ENCODE measurements at places on chromosomes 6 and 20.

DNA sequence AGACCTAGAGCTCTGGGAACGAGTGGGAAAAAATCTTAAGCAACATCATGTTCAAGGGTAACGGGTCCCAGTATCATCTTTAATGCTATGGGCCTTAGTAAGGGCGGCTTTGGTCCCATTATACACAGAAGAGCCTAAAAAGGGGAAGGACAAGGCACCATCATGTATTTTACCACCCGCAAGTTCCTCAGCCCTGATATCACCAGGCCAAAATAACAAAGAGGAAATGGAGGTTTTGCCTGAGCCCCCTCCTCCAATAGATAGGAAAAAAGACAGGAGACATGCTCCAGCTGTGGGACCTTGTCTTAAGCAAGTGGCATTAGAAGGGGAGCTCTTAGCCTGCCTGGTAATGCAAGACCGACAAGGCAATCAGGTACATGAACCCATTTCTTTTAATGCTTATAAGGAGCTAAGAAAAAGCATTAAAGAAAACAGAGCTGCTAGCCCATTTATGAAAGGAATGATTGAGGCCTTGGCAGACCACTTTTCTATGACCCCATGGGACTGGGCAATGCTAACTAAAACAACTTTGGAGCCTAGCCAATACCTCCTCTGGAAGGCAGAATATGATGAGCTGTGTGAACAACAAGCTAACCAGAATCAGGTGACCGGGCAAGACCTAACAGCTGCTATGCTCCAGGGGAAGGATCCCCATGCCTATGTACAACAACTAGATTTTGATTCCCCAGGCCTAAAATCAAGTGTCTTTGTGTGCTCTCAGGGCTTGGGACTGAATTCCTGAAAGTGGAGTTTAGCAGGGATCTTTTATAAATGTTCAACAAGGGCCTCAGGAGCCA is 23.2 kb downstream of the HLA-DPA1 start:
- no peak for DNase-seq

DNA sequence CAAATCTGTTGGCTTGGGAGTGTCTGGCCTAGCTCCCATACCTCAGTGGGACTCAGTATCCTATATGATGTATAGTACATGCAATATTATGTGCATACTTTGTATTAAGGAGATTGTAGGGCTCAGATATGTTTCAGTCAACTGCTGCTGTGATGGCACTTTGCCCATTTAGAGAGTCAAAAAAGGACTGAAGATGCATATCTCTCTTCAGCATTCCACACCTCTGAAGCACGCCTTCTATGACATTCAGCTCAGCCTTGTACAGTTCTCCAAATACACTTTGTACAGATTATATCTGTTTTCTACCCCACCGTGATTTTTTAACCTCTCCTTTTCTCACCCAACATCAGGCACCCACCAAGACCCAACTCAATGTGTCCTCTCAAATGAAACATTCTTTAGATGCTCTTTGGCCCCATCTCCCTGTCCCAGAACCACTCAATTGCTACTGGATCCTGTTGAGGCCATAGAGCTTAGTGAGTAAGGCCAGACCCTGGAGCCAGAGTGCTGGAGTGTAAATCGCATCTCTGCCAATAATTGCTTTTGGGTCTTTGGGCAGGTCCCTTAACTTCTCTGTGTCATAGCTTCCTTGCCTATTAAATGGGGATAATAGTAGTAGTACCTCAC is 15.6 kb downstream of the ENPP1 start:
- no peak for DNase-seq

GRCh38 chr6:85436411-85436810 is 13.5 kb upstream of the NT5E start:
- DNase-seq, result no peak

GRCh38 chr6:165566088-165566828 is 96.8 kb downstream of the PDE10A start:
- DNase-seq, result no peak

DNA sequence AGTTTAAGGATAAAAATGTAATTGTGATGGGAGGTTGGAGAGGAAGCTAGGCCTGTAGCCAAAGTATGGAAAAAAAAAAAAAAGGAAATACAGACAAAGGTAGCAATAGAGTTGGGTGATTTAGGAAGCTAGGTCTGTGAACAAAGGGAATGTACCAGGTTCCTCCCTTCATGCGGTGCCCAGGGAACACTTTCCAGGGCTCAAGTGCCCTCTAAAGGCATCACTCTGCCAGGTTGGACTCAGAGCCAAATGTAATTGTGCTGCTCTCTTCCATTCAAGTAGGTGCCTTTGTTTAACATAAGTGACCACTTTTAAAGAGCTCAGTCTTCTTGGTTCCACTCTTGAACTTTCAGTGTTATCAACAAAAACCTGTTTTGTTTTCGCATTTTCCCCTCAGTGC is 159.7 kb upstream of the AHI1 start:
- no peak for DNase-seq

DNA sequence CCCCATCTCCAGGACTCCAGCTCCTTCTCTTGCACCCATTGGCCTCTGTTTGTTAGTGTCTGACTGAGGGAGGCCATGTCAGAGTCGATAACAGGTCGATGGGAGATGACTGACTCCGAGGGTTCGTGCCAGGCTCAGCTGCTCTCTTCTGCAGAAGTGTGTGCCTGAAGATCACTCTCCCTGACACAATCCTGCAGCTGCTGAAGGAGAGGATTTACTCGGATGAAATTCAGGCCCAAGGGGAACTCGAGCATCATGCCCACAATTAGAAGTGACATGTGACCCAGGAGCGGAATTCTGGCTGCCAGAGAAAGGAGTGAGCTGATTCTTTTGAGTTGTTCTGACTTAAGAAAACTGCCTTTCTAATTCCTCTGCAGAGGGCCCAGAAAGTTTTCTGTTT is 318.2 kb downstream of the MAFB start:
- DNase-seq, result no peak

GRCh38 chr20:10330071-10330470 is 104.0 kb downstream of the MKKS start:
- no peak for DNase-seq

- DNase-seq, result no peak
Observed at GRCh38 chr6:166318649-166319600, 10.7 kb upstream of the PRR18 start.

GRCh38 chr6:137017081-137017480 is 27.7 kb downstream of the IL20RA start:
- DNase-seq, result no peak

GRCh38 chr6:37517411-37517812 is 17.7 kb upstream of the CCDC167 start:
- no peak for DNase-seq

GRCh38 chr20:416950-417800 is 9.1 kb downstream of the RBCK1 start:
- no peak for DNase-seq

DNA sequence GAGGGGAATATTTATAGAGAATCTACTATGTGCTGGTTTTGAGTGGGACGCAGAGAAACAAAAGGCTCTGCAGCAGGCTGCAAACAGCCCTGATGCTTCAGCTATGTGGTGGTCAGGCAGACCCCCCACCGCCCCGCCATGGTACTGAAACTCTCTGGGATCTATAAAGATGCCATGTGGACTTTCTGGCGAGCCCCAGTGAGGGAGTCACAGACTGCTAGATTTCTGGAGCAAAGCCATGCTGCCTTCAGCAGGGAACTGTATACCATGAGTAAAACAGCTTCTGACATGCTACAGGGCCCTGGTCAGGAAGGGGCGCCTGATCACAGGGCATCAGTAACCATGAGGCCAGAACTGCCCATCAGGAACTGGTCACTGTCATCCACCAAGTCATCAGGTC is 19.2 kb upstream of the BPIFB1 start:
- no peak for DNase-seq

DNA sequence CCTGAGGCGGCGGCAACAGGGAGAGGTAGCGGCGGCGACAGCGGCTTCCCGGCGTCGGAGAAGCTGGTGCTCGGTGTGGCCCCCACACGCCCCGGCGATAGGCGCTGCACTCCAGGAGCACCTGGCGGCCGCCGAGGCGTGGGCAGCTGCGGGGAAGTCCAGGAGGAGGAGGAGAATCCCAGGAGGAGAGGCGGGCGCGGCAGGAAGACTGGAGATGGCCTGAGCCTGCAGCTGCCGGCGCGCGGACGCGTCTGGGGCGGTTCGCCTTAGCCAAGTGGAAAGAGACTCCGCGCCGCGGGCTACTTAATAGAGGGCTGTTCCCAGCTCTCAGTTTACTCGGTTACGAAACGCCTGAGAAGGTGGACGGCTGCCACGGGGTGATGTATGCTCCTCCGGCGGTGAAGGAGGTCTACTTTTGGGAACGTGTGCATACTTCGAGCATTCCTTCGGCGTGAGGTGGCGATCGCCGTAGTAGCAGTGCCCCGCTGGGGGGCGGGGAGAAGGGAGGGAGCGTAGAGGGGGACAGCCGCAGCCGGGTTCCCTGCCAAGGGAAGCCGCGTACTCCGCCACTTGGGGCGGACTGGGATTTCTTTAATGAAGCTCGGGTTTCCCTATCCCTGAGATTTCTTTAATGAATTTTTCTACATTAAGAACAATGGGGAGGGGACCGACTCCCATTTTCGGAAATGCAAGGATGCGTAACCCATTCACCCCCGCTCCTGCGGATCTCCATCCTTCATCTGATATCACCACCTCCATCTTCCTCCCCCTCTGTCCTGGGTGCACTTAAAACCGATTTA is at the start of gene COL12A1:
TSS of gene COL12A1 (minus strand) at position 278 of the 800 bp plus-strand sequence. CDS start 3,261 bp downstream, outside the sequence.
- DNase-seq, result no peak

GRCh38 chr6:154822947-154823558 is 89.8 kb downstream of the SCAF8 start:
- no peak for DNase-seq

GRCh38 chr20:30594112-30594511 is 663.4 kb upstream of the DEFB115 start:
- DNase-seq, result no peak

GRCh38 chr6:36444470-36444869 is 1.7 kb downstream of the KCTD20 start:
- DNase-seq, result no peak
